ENCODE measurements at places on chromosomes 4 and X. TPM values are rescaled to one million over a fixed set of nuclear protein-coding genes. Genes with fewer than 3 reads are reported as not detected.

DNA sequence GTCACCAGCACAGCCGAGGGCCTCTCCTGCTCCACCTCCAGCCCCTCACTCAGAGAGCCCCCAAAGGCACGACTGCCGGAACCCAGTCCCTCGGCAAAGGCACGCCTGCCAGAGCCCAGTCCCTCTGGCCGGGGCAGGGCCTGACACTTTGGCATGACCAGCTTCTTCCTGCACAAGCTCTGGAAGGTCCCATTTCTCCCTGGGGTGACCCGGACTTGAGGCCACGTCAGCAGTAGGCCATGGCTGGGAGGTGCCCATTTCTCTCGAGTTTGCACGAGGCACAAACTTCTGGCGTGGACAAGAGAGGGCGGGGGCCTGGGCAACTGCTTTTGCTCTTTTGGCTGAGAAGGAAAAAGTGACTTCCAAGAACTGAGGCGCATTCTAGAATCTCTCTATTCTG lies 62.2 kb upstream of the GPR78 start:
- H3K27ac ChIP-seq: no peak overlapping the region
- H3K4me1 ChIP-seq: no peaks in the 10 kb centered on the region
- H3K4me3 ChIP-seq: no peak overlapping the region
- DNase-seq: no peak
- H3K36me3 ChIP-seq: no peaks in the 10 kb centered on the region

- H3K4me1 ChIP-seq: no peaks in the 10 kb centered on the region
- no peak overlapping the region for H3K27ac ChIP-seq
- no peaks in the 10 kb centered on the region for H3K36me3 ChIP-seq
- no peaks in the 10 kb centered on the region for H3K27me3 ChIP-seq
Measured at GRCh38 chrX:148069759-148070503, 88.8 kb downstream of the FMR1NB start.

DNA sequence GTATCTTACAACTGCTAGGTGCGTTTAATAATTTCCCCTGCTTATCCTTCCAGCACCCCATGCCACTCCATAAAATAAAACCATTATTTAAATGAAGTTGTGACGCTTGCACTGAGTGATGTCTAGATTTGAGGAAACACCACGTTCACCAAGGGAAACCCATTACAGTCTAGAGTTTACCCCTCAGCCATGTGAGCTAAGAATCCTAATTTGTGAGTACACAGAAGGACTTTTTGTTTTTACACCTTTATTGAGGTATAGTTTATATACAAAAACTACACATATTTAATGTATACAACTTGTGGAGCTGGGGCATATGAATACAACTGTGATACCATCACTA lies 326.8 kb downstream of the RAPGEF2 start:
- H3K36me3 ChIP-seq: no peaks in the 10 kb centered on the region
- DNase-seq: no peak
- peaks cover 6% of the 10 kb centered on the region for H3K4me1 ChIP-seq
- H3K27me3 ChIP-seq: no peaks in the 10 kb centered on the region
- H3K4me3 ChIP-seq: no peak overlapping the region

GRCh38 chr4:6875431-6875831 lies 34.2 kb upstream of the TBC1D14 start:
- no peak overlapping the region for H3K27ac ChIP-seq
- no peaks in the 10 kb centered on the region for H3K27me3 ChIP-seq
- no peak for DNase-seq
- no peaks in the 10 kb centered on the region for H3K4me1 ChIP-seq

GRCh38 chr4:183932576-183932975 lies 27.5 kb downstream of the STOX2 start:
- no peak for DNase-seq
- no peak overlapping the region for H3K4me3 ChIP-seq
- no peaks in the 10 kb centered on the region for H3K36me3 ChIP-seq
- H3K27ac ChIP-seq: no peak overlapping the region
- no peaks in the 10 kb centered on the region for H3K27me3 ChIP-seq

DNA sequence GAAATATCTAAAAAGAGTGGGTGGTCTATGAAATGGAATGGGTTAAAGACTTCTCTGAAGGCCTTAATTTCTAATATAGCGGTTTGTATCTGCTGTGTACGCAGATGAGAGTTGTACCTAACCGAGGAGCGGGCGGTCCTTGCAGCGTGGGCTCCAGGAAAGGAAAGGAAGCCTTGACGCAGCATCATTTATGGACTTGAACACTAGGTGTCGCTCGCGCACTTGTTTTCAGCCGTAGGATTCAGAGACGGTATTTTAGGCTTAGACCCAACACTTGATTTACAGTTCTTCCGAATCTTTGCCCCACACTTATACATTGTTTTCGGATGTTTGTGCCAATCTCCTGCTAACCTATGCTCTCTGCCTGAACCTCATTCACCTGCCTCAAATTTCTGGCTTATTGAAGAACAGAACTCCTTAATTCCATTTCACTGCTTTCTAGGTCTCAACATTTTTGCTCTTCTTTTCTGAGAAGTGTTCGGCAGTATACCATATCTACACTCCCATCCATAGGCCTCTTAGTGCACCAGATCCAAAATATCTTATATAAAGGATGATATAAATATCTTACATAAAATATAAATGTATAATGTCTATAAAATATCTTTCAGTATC lies 48.9 kb upstream of the AADAT start:
- H3K4me3 ChIP-seq: no peak overlapping the region
- no peaks in the 10 kb centered on the region for H3K36me3 ChIP-seq
- H3K4me1 ChIP-seq: no peaks in the 10 kb centered on the region

GRCh38 chrX:131068945-131069719 lies 11.0 kb downstream of the ARHGAP36 start:
- H3K36me3 ChIP-seq: no peaks in the 10 kb centered on the region
- peaks cover 83% of the 10 kb centered on the region for H3K27me3 ChIP-seq
- no peak overlapping the region for H3K27ac ChIP-seq
- H3K4me1 ChIP-seq: peaks cover 7% of the 10 kb centered on the region
- H3K4me3 ChIP-seq: peak overlapping the region; percentile 44

DNA sequence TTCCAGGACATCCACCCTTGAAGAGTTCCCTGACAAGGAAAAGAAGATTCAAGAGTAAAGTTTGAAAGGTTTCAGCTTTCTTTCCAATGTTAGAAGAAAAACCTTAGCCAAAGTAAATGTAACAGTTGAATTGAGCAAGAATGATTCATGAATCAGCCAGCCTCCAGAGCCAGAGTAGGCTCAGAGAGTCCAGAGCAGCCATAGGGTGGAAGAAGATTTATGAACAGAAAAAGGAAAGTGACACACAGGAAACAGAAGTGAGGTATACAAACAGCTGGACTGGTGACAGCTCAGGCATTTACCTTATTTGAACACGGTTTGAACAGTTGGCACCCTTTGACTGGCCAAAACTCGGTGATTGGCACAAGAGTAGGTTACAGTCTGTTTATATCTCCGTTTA lies 63.2 kb downstream of the QDPR start:
- no peak overlapping the region for H3K27ac ChIP-seq
- H3K4me3 ChIP-seq: no peak overlapping the region
- no peaks in the 10 kb centered on the region for H3K4me1 ChIP-seq
- H3K36me3 ChIP-seq: no peaks in the 10 kb centered on the region
- H3K27me3 ChIP-seq: no peaks in the 10 kb centered on the region

- no peaks in the 10 kb centered on the region for H3K27me3 ChIP-seq
- H3K4me3 ChIP-seq: no peak overlapping the region
- no peak for DNase-seq
- H3K4me1 ChIP-seq: peaks cover 21% of the 10 kb centered on the region
Measured at GRCh38 chr4:168836490-168836889, 173.6 kb downstream of the CBR4 start.

DNA sequence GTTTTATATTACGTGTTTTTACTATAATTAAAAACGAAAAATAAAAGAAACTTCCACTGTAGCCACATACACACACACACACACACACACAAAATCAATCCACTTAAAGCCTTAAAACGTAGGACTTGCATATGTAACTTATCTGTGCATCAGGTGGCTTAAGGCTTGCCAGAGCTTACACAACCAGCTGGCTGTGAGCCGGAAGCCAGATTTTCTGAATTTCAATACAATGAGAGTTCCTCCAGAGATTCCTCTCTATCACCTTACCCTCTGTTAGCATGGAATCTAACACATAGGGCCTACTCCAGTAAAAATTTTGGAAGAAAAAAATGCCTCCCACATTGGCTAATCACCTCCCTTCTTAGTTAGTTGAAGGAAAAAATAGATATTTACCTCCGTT lies 27.9 kb upstream of the SLITRK4 start:
- peaks cover 5% of the 10 kb centered on the region for H3K4me1 ChIP-seq
- H3K27me3 ChIP-seq: no peaks in the 10 kb centered on the region
- no peak for DNase-seq
- no peak overlapping the region for H3K4me3 ChIP-seq
- no peak overlapping the region for H3K27ac ChIP-seq

GRCh38 chrX:66000628-66001272 lies 39.1 kb downstream of the VSIG4 start:
- no peak for DNase-seq
- H3K27me3 ChIP-seq: no peaks in the 10 kb centered on the region
- H3K27ac ChIP-seq: no peak overlapping the region
- H3K4me3 ChIP-seq: no peak overlapping the region

- no peaks in the 10 kb centered on the region for H3K4me1 ChIP-seq
- H3K27ac ChIP-seq: no peak overlapping the region
- H3K27me3 ChIP-seq: no peaks in the 10 kb centered on the region
- H3K36me3 ChIP-seq: no peaks in the 10 kb centered on the region
- no peak overlapping the region for H3K4me3 ChIP-seq
Measured at GRCh38 chr4:141427726-141428296, 207.1 kb downstream of the ZNF330 start.

DNA sequence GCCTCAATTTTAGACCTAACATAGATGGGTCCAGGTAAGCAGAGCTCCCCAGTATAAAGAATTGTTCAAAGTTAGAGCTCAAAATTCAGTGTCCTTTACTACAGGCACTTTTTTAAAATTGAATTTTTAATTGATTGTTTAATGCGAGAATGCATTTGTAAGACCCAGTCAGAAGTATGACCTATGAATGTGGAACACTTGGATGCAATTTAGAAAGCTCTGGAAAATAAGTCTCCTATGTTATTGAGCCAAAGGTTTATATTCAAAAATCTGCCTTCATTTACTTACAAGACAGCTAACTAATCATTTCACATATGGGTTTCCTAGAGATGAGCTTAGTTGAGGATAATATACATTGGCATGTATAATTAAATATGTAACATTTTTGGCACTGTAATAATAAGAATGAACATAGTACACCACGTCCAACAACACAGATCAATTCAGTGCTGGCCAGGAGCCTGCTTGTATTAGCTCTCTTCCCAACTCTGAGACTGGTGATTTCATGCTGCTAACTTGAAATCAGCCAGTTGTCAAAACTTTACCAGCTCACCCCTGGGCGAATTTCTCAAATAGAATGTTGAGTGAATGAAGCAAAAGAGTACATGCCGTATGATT lies 197.2 kb upstream of the NPY2R start:
- H3K4me3 ChIP-seq: no peak overlapping the region
- H3K36me3 ChIP-seq: no peaks in the 10 kb centered on the region
- H3K27ac ChIP-seq: no peak overlapping the region
- H3K27me3 ChIP-seq: no peaks in the 10 kb centered on the region
- no peak for DNase-seq

GRCh38 chr4:136862653-136863052 lies 669.6 kb downstream of the PCDH18 start:
- DNase-seq: no peak
- H3K27me3 ChIP-seq: no peaks in the 10 kb centered on the region
- no peaks in the 10 kb centered on the region for H3K36me3 ChIP-seq
- H3K27ac ChIP-seq: no peak overlapping the region

DNA sequence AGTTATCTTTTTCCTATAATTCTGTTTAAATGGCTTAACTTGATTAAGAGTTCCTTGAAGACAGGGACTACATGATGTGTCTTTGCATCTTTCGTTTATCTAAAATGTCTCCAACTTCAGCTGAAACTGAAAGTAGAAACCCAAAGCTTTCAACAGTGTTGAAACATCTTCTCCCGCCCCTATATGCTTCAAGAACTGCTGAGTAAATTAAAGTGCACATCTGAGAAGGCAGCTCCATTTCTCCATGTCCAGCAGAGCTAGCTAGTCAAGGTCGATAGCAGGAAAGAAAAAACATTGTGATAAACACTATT lies 185.7 kb upstream of the TBL1X start:
- no peak overlapping the region for H3K27ac ChIP-seq
- H3K27me3 ChIP-seq: no peaks in the 10 kb centered on the region
- no peak overlapping the region for H3K4me3 ChIP-seq
- no peaks in the 10 kb centered on the region for H3K36me3 ChIP-seq

DNA sequence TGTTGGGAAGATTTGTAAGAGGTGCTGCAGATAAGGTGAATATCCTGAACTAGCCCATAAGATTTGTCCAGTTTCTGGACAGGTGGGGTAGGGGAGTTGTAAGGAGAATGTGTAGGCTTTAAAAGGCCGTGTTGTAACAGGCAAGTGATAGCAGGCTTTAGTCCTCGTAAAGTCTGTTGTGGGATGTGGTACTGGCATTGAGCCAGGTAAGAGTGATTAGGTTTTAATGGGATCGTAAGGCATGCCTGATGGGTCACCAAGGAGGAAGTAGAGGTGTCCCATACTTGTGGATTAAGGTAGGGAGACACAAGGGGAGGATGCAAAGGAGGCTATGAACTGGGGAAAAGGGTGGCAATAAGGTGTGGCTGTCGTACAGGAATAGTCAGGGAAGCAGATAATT lies 256.9 kb upstream of the DKK2 start:
- no peak overlapping the region for H3K4me3 ChIP-seq
- DNase-seq: no peak
- no peaks in the 10 kb centered on the region for H3K4me1 ChIP-seq
- no peaks in the 10 kb centered on the region for H3K36me3 ChIP-seq
- H3K27ac ChIP-seq: no peak overlapping the region
- H3K27me3 ChIP-seq: no peaks in the 10 kb centered on the region

DNA sequence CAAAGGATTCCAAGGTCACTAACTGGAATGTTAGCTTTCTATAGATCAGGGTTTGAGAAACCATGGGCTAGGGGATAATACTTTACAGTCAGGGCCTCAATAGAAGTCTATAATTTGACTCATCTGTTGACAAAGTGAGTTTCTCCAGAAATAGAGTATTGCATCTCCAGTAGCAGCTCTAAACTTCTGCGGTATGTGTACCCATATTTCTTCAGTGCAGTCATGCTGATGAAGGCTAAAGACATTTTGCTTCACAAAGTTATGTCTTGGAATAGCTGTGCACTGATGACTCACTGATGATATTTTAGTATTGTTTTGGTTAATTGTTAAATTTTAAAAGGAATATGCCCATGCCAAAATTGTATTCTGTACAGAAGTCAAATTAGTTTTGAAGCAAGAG lies 464.9 kb upstream of the AMOT start:
- H3K27ac ChIP-seq: no peak overlapping the region
- no peak for DNase-seq
- H3K4me3 ChIP-seq: no peak overlapping the region
- no peaks in the 10 kb centered on the region for H3K4me1 ChIP-seq
- H3K36me3 ChIP-seq: no peaks in the 10 kb centered on the region

- H3K27ac ChIP-seq: no peak overlapping the region
- no peak overlapping the region for H3K4me3 ChIP-seq
- DNase-seq: no peak
- H3K36me3 ChIP-seq: no peaks in the 10 kb centered on the region
- H3K27me3 ChIP-seq: peaks cover 21% of the 10 kb centered on the region
Measured at GRCh38 chr4:153467897-153468262, 1.7 kb downstream of the TMEM131L start.

The SORBS2 gene
- total RNA-seq: 15.7 TPM

The LANCL3 gene
- total RNA-seq: 0.02 TPM

The TMPRSS11D gene
- not detected for total RNA-seq

The ARHGEF6 gene
- 2.0 TPM for total RNA-seq

The S100P gene
- total RNA-seq: not detected

The HS6ST2 gene
- 36.8 TPM for total RNA-seq

The GPRASP1 gene
- total RNA-seq: 7.0 TPM

The DGKK gene
- total RNA-seq: 0.19 TPM

The ARHGAP4 gene
- 17.9 TPM for total RNA-seq

The MAP9 gene
- total RNA-seq: 29.1 TPM

The NXF2B gene
- total RNA-seq: 2.2 TPM

Data from neural progenitor cell (in vitro differentiated cells).